AG04450 (cell line): ENCODE measurements at places on chromosomes 7 and 10. TPM values are rescaled to one million over a fixed set of nuclear protein-coding genes. Genes with fewer than 3 reads are reported as not detected.

- DNase-seq, result no peak
Observed at GRCh38 chr10:63614371-63614891, 93.2 kb downstream of the REEP3 start.

DNA sequence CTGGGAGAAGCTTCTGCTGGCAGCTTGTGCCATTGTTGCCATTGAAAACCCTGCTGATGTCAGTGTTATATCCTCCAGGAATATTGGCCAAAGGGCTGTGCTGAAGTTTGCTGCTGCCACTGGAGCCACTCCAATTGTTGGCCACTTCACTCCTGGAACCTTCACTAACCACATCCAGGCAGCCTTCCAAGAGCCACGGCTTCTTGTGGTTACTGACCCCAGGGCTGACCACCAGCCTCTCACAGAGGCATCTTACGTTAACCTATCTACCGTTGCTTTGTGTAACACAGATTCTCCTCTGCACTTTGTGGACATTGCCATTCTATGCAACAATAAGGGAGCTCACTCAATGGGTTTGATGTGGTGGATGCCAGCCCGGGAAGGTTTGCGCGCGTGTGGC, 220.7 kb downstream of the ADK start:
- DNase-seq, result no peak

DNA sequence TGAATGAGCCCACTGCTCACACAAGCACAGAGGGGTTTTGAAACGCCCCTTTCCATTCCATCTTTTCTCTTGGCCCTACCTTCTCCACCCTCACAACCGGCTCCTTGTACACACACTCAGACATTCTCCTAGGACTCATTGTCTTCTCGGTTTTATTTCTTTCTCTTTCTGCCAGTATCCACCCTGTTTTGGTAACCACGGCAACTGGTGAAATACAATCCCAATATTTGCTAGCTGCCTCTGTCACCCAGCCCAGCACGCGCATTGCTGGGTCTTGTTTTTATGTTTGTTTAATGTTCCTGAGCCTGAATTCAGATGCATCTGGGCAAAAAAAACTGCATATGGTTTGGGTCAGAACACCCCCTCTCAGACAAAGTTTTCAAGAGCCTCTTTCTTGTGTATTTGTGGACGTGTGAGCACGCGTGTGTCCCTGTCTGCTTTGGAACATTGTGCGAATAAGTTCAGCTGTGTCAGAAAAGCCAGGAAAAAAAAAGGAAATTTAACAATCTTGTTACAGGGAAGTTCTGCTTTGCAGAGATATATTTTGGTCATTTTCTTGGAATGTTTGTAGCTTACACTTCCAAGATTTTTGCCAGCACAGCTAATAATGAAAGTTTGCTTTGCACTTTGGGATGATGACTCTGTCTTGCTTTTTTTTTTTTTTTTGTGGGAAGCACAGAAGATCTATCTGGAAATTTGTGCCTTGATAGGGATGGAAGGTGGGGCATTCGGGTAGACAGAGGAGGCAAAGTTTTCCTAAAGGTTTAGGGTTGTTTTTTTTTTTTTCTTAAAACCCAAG, 225.9 kb downstream of the TRIL start:
- peak; percentile 21 for DNase-seq

DNA sequence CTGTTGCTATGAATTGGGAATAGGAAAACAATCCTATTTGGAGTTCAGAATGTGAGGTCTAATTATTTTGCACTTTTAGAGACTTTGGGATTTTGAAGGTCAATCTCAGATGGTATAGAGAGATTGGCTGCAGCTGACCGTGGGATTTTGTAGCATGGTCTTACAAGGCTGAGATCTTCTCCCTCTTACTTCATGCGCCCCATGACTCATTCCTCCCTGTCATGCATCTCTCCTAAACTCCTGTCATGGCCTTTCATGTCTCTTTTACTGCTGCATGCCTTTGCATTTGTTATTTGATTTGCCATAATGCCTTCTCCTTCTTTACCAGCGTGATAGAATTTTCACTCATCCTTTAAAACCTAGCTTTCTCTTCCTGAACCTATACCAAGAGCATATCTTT, 133.1 kb downstream of the BBS9 start:
- no peak for DNase-seq

DNA sequence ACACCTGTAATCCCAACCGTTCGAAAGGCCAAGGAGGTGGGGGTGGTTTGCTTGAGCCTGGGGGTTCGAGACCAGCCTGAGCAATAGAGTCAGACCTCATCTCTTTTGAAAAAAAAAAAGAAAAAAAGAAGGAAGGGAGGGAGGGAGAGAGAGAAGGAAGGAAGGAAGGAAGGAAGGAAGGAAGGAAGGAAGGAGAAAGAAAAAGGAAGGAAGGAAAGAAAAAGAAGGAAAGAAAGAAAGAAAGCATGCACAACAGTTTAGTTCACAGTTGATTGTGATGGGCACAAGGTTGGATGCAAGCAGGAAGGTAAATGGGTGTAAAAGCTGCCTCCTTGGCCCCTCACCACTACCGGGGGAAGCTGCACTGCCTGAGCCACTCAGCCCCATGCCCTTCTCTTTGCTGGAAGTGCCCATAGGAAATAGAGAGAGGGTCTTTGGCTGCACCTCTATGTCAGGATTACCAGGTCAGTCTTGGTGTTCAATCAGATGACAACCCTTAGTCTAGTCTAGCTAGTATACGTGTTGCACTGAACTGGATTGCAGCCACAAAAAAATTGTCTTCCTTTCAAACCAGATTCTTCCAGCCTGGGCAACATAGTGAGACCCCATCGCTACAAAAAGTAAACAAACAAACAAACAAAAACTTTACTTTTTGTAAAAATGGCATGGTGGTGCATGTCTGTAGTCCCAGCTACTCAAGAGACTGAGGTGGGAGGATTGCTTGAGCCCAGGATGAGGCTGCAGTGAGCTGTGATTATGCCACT, 20.0 kb downstream of the MAP3K8 start:
- no peak for DNase-seq

Gene PNLIPRP1
- polyA plus RNA-seq, result not detected in 2 replicates

GRCh38 chr10:14751921-14752320, 22.8 kb downstream of the FAM107B start:
- no peak for DNase-seq

- no peak for DNase-seq
Observed at GRCh38 chr10:43390759-43391158, 18.2 kb downstream of the HNRNPF start.
